T-cell (primary cell): ENCODE measurements at places on chromosomes 3 and 15. TPM values are rescaled to one million over a fixed set of nuclear protein-coding genes. Genes with fewer than 3 reads are reported as not detected.

GRCh38 chr3:58697561-58697960 lies 31.0 kb upstream of the FAM3D start:
- no peaks in the 10 kb centered on the region for H3K27me3 ChIP-seq
- no peaks in the 10 kb centered on the region for H3K4me1 ChIP-seq
- H3K27ac ChIP-seq = no peak overlapping the region
- no peak overlapping the region for H3K4me3 ChIP-seq
- no peaks in the 10 kb centered on the region for H3K36me3 ChIP-seq

DNA sequence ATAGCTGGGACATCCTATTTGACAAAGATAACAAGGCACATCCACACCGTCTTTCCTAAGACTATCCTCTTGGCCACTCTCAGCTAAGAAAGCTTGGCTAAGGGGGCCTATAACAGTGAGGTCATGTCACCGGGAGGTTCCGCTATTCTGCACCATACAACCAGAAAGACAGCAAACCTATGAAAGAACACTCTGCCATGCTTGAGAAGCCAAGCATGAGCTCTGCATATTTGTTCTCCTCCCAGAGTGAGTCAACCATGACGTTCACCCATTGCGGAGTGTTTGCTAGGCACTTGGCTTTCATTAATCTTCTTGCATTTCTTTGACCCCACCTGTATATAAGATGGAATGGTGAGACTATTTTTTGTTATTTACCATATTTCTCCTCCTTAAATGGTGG lies 141.2 kb downstream of the GMNC start:
- no peaks in the 10 kb centered on the region for H3K36me3 ChIP-seq
- no peaks in the 10 kb centered on the region for H3K4me1 ChIP-seq
- no peak overlapping the region for H3K27ac ChIP-seq
- no peak overlapping the region for H3K4me3 ChIP-seq

- H3K27ac ChIP-seq = no peak overlapping the region
- no peaks in the 10 kb centered on the region for H3K27me3 ChIP-seq
- H3K4me3 ChIP-seq = no peak overlapping the region
- H3K36me3 ChIP-seq = no peaks in the 10 kb centered on the region
Observed at GRCh38 chr3:122298239-122298638, 26.8 kb upstream of the CSTA start.

GRCh38 chr3:193932136-193932535 lies 203.8 kb upstream of the HES1 start:
- H3K36me3 ChIP-seq = no peaks in the 10 kb centered on the region
- DNase-seq = no peak
- peaks cover 3% of the 10 kb centered on the region for H3K27me3 ChIP-seq
- H3K4me3 ChIP-seq = no peak overlapping the region

GRCh38 chr3:15420871-15421270 lies 6.5 kb downstream of the METTL6 start:
- peaks cover 39% of the 10 kb centered on the region for H3K36me3 ChIP-seq
- no peak overlapping the region for H3K4me3 ChIP-seq
- peaks cover 2% of the 10 kb centered on the region for H3K4me1 ChIP-seq

GRCh38 chr3:53531749-53532148 lies 37.3 kb downstream of the CACNA1D start:
- no peak overlapping the region for H3K27ac ChIP-seq
- no peak overlapping the region for H3K4me3 ChIP-seq
- H3K4me1 ChIP-seq = no peaks in the 10 kb centered on the region
- H3K36me3 ChIP-seq = no peaks in the 10 kb centered on the region
- no peak for DNase-seq

SCAMP5 gene
- 0.88 TPM for total RNA-seq

ISLR2 gene
- total RNA-seq = not detected

PCCB gene
- total RNA-seq = 13.8 TPM
